ENCODE measurements at places on chromosomes 5 and 9.

DNA sequence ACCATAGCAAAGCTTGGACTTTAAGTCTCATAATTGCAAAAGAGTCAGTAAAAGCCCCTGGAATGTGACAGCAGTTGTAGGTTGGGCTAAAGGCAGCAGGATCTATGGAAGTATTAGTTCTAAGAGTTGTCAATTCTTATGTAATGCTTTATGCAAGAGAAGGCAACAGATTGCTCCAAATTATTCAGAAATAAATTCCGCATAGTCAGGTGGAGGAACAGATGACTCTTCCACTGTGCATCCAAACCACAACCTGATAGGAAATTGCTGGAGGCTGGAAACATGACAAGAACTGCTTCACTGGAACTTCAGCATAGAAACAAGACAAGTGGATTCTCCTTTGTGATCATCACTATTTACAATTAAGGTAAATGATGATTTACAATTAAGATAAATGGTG is 101.0 kb downstream of the STARD4 start:
- no peak for DNase-seq

DNA sequence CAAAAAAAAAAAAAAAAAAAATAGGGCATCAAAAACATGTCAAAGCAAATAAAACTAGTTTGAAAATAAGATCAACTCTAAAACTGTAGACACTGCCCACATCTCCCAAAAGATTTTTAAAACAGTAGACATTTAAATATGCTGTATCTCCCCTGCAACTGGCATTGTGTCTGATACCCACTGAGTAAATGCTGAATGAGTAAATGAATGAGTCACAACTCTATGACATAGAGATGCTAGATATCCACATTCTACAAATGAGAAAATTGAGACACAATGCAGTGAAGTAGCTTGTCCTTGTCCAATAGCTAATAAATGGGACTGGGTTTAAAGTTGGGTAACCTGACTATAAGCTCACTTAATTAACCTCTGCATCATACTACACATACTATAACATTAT is 14.1 kb upstream of the MAP1B start:
- DNase-seq: no peak

GRCh38 chr5:149497357-149497756 is 53.9 kb downstream of the CSNK1A1 start:
- no peak for DNase-seq

DNA sequence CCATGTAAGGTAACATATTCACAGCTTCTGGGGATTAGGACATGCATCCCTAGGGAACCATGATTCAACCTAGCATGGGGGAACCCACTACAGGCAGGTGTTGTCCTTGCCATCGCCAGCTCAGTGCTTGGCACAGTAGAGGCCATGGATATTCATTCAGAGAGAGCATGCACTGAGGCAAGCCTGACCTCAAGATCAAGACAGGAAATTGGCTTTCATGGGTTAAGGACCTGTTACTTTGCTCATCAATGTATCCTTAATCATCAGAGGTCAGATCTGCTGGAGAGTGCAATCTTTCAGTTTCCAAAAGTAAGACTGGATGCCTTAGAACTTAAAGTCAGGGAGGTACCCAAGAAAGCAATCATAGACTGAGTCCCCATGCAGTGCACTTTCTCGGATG is 84.0 kb downstream of the KCNIP1 start:
- no peak for DNase-seq

DNA sequence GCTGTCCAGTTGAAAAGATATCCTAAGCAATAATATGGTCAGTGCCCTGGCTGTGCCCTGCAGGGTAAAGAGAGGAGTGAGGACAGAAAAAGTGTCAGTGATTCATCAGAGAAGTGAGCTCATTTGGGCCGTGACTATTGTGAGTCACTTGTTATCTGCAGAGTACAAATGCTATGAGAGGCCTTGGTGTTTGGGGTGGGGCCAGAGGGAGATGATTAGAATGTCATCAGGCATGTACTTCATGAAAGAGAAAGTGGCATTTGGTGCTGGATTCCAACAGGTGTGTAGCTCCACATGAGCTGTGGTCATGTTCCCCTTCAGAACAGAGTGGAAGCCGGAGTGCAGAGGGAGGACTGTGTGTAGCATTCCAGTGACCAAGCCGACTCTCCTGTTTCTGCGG is 174.1 kb downstream of the KDM4C start:
- DNase-seq: peak; percentile 8

GRCh38 chr5:43017428-43017815 is 22.7 kb downstream of the ANXA2R start:
- no peak for DNase-seq

DNA sequence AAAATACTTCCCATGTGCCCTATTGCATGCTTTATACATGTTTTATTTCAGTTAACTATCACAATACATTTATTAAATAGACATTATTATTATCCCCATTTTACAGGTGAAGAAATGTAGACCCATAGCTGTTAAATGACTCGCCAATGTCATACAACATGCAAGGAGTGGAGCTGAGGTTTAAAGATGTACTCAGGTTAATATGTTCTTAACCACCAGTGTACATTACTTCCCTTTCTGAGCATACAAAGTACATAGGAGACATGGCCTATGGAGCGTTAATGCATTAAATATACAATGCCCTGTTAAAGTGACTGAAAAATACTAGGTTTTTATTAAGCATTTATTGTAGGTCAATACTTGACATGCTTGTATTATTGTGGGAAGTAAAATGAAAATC is 407.0 kb downstream of the PDE4D start:
- no peak for DNase-seq

GRCh38 chr9:134676361-134676760 is 34.8 kb downstream of the COL5A1 start:
- no peak for DNase-seq

DNA sequence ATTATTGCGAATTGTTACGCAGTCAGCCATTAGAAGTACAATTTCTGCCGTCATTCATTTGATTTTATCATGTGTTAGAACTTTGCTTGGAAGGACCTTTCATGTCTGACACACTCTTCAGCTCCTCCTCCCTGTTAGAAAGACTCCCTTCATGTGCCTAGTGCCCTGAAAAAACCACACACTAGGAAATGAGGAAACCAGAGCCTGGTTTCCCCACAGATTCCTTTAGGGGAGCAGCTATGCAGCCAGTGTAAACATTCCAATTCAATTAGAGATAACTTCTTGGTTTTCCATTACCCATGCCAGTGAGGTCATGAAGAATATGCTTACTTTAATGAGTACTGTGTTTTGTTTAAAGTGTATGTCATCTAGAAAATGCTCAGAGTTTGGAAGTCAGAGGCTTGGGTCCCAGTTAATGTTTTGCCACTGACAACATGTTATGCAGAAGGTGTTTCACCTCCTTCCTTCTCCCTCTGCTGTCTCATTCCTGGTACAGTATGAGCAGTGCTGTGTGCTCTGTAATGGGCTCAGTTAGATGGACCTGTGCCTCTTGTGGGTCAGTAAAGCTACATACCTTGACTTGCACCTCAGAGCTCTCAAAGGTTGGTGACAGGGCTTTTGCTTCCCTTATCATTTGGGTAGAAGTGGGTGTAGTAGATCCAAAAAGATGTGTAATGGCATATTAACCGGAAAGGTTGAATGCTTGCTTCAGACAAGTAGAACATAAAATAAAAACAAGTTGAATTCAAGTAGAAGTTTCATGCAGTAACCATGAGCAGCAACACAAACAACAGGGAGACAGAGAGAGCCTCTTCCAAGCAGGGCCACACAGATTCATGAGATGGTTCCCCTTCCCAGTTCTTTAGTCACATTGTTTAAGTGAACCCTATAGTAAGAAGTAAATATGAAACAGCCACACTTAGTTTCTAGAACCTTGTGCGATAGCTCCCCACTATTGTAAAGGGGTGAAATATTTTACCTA is 52.6 kb upstream of the TNFAIP8 start:
- DNase-seq: no peak

DNA sequence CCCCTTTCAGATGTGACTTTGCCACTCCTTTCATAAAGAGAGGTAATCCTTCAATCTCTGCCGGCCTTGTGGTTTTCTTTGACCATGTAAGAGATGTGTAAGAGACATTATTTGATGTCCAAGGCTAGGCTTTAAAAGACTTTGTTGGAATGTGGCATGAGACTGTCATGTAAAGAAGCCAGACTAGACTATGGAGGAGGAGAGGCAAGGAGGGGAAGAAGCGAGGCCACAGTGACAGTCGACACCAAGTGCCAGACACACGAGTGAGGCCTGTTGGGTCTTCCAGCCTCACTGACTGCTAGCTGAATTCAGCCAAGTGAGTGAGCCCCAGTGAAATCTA is 1013.3 kb downstream of the MAT2B start:
- DNase-seq: no peak

DNA sequence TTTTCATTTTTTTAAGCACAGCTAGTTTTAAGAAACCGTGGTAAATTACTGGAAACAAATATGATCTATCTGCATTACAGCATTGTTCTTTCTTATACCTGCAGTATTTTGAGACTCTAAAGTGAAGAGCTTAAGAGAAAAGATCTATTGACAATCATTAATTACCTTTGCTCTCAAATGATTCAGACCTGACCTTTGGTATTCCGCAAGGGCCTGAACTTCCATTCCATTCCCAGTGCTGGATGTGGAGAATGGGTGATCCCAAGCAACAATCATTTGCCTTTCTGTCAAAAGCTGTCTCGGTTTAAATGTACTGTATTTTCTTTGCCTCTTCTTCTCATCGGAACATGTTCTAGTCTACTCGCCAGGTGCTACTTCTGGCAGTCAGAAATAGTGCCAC is 18.9 kb downstream of the NREP start:
- DNase-seq: no peak

- no peak for DNase-seq
These were observed 37.1 kb upstream of the PRUNE2 start for GRCh38 chr9:76943054-76943453.

Measured in CD4-positive, alpha-beta T cell treated with Interleukin-15 for 4 hours (primary cell).